CD4-positive, CD25-positive, alpha-beta regulatory T cell (primary cell): ENCODE measurements at places on chromosomes 16 and 17. TPM values are rescaled to one million over a fixed set of nuclear protein-coding genes. Genes with fewer than 3 reads are reported as not detected.

GRCh38 chr17:41024697-41025096 is 2.3 kb downstream of the KRTAP1-5 start:
- DNase-seq, result no peak

- no peak for DNase-seq
Measured at GRCh38 chr16:17389384-17389783, 81.4 kb downstream of the XYLT1 start.

GRCh38 chr16:83898463-83899271 is at the start of gene MLYCD:
MLYCD (plus strand) TSS chr16:83899115; CDS start chr16:83899145, 30 bp downstream.
- DNase-seq, result peak; percentile 74

DNA sequence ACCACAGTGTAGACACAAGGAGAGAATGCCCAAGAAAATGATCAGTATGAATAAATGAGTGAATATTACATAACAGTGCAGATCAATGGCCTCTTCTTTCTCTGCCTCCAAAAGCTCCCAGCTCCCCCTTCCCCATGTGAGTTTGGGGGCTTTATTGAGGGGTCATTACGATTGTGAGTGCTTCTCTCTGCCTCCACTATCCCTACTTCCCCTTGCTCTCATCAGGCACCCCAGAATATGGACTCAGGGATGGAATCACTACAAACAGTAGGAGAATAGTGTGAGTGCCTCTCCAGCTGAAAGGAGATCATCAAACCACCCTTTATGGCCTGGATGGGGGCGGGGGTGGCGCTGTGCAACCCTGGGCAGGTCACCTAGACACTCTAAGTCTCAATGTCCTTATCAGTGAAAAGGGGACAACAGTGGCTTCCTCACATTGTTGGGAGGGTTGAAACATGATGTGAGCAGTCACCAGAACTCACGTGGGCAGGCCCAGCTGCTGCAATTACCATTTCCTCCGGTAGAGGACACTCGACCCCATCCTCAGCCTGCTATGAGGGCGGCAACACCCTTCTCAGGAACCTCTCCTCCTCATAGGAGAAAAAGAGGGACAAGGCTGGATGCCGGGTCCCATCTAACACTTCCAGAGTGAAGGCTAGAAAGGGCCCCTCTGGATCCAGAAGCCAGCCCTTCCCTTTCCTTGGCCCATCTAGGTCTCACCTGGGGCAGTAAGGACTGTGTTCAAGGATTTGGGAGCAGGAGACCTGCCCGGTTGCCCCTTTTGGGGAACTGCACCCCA is 2.1 kb upstream of the EPOP start:
- peak; percentile 56 for DNase-seq

DNA sequence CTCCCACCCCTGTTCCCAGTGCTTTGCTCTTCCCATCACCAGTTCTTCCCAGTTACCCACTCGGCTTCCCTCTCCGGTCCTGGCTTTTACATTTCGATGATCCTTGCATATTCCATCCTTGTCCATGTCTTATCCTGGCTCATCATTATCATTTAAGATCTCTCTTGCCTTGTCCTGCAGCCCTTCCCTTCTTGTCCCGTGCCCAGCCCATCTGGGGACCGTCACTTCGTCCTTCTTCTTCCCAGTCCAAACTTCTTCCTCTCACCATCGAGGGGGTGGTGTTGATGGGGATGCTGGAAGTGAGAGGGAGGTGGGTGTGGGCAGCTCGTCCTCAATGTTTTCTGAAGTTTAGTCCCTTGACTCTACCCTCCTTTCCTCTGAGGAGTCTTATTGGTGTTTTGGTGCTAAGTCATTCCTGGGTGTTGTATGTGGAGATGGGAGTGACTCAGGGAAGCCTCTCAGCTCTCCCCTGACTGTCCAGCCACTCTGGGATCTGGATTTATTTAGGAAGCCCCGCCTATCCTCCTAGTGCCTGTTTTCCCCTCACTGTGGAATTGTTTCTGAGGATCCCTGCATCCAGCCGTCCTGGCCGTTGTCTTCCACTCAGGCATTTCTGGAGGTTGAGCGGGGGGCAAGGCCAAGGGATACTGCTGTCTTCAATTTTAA is 975 bp downstream of the SNX29 start:
- DNase-seq, result no peak

- DNase-seq, result no peak
Measured at GRCh38 chr16:85157372-85157771, 45.1 kb upstream of the CIBAR2 start.

GRCh38 chr16:23917621-23918020 is 81.8 kb downstream of the PRKCB start:
- peak; percentile 48 for DNase-seq

- no peak for DNase-seq
Measured at GRCh38 chr16:15741207-15741871, 91.3 kb downstream of the NDE1 start.

DNA sequence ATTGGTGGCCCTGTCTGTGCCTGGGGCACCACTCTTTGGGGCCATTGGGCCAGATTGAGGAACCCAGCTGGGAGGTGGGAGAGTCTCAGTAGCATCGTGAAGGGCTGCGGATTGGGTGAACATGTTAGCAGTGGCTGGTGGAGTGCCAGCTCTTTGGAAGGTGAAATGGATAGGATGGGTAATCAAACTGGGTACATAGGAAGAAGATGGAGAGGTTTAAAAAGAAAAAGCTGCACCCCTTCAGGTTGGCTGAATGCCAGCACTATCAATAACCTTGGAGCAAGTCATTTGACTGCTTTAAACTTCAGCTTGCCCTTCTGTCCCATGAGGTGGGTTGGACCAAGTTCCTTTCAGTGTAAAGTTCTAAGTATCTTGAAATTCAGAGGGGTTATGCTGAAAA is 95.0 kb downstream of the RPTOR start:
- DNase-seq, result no peak

Gene CES5A
- not detected for total RNA-seq

Gene IL21R
- total RNA-seq, result 63.1 TPM

Gene KRTAP9-2
- not detected for total RNA-seq

Gene MSLN
- not detected for total RNA-seq
